NCI-H1436 treated with DMSO at 0.1 percent for 48 hours (cell line): ENCODE measurements at places on chromosomes 1 and 21.

DNA sequence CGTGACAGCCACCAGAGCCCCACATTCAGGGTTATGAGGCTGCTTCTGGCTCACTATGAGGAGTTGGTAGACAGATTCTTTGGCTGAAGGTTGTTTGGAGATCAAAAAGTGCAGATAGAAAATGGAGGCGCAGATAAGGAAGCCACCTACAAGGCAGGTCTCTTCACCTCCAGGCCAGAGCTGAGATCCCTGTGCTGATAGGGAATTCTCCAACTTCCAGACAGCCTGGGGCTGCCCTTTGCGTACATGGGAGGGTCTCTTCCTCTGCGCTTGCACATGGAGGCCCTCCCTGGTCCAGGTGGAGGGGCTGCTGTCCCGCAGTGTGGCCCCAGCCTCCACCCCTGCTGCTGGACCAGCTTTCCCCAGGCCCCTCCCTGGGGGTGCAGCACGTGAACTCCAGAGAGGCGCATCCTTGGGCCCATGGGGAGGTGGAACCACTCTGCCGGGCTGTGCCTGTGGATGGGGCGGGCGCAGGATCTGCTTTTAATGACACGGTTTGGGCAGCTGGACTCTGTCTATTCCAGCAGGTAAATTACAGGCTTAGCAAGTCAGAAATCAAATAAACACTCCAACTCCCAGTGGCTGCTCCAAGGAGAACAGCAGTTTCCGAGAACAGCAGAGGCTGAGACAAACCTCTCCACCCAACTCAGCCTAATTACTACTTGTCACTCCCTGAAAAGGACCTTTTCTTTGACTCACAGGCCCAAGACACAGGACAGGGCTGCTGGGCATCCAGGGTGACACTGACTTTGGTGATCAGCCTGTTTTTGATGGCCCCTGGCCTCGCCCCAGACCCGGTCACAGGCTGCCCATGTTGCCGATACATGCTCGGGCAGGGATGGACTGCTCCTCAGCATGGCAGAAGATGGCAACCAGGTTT is 12.4 kb downstream of the OXCT2 start:
- no peak for DNase-seq

DNA sequence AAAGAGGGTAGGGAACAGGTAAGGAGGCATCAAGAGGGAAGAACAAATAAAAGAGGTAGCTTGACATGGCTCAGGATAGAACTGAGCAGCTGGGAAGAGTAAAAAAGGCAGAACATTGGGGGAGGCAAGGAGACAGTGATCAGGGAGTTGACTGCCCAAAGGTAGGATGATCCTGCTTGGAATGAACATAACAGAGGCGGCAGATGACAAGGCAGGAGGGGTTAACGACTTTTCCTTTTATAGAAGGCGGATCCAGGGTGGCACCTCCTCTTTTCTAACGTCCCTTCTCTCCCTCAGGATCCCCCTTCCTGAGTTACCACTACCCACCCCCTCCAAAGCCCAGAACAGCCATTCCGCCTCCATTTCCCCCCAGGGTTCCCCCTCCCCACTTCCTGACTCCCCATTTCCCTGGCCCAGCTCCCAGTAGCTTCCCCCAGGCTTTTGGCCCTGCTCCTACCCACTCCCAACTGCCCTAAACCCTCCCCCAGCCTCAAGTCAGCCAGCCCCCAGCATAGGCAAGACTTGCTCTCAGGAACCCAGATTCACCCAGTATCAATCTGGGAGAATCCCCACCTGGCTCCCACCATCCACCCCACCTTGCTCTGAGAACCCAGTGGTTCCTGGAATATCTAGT is 769 bp upstream of the ADAMTS4 start:
- no peak for DNase-seq

DNA sequence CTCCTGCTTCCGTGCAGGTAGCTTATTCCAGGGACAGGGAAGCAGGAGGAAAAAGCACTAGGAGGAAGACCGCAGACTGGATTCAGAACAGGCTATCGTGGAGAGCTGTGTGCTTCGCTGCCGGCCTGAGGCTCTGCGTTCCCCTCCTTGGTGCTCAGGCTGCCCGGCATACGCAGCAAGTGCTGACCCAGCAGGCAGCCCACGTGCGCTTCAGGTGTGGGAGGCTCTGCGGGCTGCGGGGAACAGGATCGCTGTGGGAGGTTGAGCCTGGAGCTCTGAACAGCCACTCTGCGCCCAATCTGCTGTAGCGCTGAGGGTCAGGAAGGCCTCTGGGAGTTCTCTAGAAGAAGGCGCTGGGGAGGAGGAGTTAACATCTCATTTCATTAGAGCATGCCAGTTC is 27.9 kb downstream of the DOP1B start:
- no peak for DNase-seq

- DNase-seq: no peak
Measured at GRCh38 chr1:155481741-155482241, 80.8 kb downstream of the ASH1L start.

DNA sequence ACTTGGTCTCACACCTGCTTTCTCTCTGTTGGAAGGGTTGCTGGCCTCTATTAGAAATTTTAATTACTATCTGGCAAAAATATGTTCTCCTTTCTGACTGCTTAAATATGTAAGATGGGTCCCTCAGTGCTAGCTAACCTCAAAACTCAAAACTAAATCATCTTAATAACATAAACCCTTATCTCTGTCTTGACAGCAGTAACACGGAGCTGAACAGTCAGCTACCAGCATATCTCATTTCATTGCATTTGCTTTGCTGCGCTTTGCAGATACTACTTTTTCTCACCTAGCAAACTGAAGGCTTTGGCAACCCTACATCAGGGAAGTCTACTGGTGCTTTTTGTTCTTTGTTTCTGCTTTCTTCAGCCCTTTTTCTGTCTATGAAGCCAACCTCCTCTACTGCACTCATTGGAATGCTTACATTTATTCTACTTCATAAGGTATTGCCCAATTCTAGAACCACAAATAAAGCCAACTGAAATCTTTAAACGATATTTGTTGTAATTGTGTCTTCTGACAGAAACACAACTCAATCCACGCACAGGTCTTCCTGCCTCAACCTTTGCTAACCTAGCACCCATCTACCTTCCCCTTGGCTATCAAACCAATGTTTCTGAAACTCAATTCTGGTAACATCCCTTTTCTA is 95.6 kb downstream of the RERE start:
- DNase-seq: no peak

GRCh38 chr1:87553511-87553910 is 224.8 kb downstream of the LMO4 start:
- no peak for DNase-seq

DNA sequence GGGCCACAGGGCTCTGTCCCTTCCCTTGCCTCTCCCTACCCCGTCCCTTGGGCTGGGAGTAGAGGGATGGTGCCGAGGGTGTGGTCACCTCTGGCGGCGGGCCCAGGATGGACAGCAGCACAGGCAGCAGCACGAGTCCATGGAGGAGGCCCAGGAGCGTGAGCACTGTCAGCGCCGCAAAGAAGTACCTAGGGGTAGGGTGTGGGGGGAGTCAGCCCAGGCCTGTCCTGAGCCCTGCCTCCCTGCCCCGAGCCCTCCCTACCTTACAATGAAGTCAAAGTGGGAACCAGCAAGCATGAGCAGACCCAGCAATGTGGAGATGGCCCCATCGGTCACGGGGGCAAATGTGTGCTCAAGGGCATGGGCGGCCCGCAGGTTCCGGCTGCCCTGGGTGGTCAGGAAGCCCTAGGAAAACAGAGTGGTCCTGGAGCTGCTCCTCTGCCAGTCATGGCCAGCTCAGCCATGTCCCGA is 14.7 kb downstream of the BTBD19 start:
- DNase-seq: no peak

DNA sequence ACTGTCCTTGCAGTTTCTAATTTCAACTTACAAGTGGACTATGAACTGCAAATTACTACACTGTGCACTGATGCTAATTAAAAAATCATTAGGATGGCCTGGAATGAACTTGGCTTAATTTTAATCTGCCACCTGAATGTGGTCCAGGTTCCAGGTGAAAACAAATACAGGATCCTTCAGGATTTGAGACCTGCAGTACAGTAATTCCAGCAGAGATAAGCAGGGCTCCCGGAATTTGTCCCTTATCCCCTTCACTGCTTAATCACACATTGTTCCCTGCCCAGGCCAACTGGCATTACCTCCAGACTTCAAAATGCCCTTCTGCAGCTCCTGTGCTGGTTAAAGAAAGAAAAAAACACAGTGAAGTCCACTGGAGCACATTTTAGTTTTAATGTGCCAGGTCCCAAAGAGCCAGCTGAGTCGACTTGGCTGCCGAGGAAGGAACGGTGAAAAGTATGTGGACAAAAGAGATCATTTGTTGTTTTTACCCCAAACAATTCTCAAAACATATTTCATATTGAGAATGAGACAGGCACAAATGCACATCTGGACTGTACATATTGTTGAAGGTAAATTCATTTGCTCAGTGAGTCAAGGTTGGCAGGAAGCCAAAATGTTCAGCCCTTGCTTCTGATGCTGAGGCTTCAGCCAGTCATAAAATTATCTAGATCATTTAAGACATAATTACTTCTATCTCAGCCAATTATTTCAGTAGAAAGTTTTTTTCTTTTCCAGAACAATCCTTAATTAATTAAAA is 28.3 kb downstream of the DEGS1 start:
- peak; percentile 12 for DNase-seq

GRCh38 chr1:54955359-54955758 is 25.1 kb upstream of the TMEM61 start:
- no peak for DNase-seq

DNA sequence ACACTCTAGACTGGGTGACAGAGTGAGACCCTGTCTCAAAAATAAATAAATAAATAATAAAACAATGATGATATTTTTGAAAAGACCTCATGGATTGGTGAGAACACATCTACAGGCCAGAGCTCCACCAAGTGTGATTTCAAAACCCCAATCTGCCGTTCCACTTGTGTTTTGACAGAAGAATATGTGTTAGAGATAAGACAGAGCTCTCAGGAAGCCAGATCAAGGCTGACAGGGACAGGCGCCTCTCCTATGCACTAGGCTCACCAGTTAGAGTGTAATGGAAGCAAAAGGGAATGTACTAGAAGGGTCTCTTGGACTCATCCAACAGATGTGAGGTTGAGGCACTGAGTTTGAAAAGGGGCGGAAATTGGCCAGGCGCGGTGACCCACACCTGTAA is 110.7 kb upstream of the ERRFI1 start:
- DNase-seq: no peak

GRCh38 chr1:185560760-185561159 is 173.4 kb upstream of the HMCN1 start:
- DNase-seq: no peak

DNA sequence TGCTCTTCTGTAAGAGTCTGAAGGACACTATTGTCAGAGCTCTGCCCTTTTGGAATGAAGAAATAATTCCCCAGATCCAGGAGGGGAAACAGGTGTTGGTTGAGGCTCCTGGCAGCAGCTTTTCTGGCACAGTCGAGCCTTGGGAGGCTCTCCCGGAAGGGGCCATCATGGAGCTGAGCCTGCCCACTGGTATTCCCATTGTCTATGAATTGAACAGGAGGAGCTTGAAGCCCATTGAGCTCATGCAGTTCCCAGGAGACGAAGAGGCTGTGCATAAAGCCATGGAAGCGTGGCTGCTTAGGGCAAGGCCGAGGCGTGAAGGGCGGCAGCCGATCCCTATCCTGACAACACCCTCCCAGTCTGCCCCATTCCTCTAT is 26.6 kb downstream of the UBE4B start:
- DNase-seq: no peak

GRCh38 chr1:224865510-224865909 is 64.0 kb upstream of the DNAH14 start:
- DNase-seq: no peak

- no peak for DNase-seq
Measured at GRCh38 chr1:234971586-234972297, 156.9 kb downstream of the TOMM20 start.

- no peak for DNase-seq
Measured at GRCh38 chr1:8122477-8123407, 96.6 kb upstream of the ERRFI1 start.

- no peak for DNase-seq
Measured at GRCh38 chr1:34747638-34747941, 7.3 kb upstream of the GJB5 start.

DNA sequence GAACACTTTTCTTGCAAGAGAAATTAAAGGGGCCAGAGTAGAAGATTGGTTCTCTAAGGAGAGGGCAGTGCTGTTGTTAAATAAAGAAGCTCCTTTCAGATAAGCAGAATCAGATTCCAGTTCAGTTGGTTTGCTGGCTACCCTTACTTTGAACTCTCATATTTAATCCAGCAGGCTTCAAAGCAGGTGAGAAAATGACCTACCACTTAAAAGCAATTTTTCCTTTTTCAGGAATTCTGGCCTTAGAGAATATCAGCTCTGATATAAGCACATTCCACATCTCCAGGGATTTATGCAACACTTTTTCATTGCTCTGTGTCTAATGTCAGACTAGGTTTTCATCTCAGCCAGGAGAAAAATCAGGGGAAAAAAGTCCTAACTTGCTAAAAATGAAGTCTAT is 28.7 kb downstream of the WNT2B start:
- no peak for DNase-seq

DNA sequence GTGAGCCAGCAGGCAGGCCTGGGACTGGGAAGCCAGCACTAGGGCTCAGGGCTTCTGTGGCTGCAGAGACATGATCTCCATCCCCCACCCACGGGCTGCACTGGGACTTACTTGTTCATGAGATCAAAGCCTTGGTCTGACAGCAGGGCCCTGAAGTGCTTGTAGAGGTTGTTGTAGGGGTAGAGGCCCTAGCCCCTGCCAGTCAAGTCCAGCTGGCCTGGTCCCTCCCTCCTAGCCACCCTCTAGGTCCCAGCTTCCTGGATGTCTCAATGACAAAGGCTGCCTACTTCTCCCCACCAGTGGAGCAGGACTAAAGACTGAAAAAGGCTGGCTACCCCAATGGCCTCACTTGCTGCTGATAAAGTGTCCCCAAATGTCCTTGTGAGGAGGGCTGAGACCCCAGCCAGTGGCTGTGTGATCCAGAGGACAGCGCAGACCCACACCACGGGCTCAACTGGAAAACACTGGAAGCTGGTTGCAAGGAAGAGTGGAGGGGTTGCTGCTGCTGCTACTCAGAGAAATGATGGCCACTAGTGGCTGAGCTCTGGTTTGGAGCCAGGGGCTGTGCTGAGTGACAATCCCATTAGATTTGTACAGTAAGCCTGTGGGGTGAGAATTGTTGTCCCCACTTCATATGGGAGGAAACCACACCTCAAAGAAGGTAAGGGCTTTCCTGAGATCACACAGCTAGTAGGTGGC is 1.4 kb downstream of the HTR1D start:
- no peak for DNase-seq

GRCh38 chr1:58708166-58708565 is 8.3 kb upstream of the MYSM1 start:
- DNase-seq: no peak

- DNase-seq: no peak
Measured at GRCh38 chr21:45571641-45572040, 29.4 kb upstream of the SLC19A1 start.

DNA sequence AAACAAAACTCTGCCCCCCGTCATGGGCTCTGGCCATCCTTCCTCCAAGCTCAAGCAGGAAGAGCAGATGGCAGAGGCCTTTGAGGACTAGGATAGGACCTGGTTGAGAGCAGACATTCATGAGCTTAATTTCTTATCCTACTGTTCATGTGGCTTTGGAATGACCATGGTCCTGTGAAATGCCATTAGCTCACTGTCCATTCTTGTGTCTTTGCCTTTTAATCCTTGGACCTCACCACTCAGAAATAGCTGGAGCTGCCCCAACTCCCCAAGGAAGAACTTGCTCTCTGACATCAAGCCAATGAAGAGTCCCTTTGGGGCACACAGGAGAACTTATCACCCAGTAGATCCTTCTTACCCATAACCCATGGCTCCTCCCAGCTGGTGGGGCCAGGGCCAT is 11.6 kb upstream of the FAM20B start:
- no peak for DNase-seq
